Esophagus mucosa (tissue), 1 donor: ENCODE measurements at places on chromosomes 1 and 21.

DNA sequence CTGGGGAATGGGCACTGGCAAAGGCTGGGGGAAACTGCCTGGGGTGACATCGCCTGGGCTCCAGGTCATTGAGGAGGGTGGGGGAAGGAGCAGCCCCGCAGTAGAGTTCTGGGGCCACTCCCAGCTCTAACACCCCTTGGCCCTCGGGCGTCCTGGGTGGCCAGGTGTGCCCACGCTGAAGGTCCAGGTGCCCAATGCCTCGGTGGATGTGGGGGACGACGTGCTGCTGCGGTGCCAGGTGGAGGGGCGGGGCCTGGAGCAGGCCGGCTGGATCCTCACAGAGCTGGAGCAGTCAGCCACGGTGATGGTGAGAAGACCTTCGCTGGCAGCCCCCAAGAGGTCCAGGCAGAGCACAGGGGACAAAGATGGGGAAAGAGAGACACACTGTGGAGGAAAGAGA, 7.7 kb downstream of the NTRK1 start:
- no peak for ATAC-seq

DNA sequence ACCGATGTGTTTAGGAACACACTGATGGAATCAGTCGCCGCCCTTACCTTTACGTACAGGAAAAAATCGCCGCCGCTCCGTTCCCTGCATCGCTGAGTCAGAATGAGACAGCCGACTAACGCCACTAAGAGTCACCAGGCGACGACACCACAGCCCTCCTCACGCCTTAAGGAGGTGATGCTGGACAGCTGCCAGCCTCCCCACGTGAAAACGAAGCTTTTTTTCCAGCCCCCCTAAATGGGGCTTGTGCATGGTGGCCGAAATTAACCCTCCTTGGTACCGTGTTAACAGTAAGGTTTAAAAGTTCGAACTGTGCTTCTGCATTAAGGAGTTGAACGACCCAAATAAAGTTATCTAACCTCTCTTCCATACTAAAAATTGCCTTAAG, 511 bp downstream of the DNTTIP2 start:
- ATAC-seq: peak; percentile 86

DNA sequence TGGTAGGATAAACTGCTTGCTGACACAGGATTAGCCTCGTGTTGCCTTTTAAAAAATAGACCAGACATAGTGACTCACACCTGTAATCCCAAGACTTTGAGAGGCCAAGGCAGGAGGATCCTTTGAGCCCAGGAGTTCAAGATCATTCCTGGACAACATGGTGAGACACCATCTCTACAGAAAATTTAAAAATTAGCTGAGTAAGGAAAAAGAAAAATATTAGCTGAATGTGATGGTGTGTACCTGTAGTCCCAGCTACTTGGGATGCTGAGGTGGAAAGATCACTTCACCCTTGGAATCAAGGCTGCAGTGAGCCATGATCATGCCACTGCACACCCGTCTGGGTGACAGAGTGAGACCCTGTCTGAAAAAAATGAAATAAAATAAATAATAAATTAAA, 82.0 kb downstream of the ETS2 start:
- no peak for ATAC-seq

GRCh38 chr1:208203127-208203847, 40.9 kb downstream of the PLXNA2 start:
- peak; percentile 56 for ATAC-seq
